Activated CD8-positive, alpha-beta T cell treated with anti-CD3 and anti-CD28 coated beads, Interleukin-2, amount 10 ng/mL, durations not matched to agents 7 days and 5 days (primary cell): ENCODE measurements at places on chromosomes 11 and 22.

GRCh38 chr11:64602466-64603070, 11.5 kb downstream of the SLC22A12 start:
- no peak for DNase-seq

GRCh38 chr11:81071606-81072005, 1630.8 kb upstream of the TENM4 start:
- DNase-seq, result no peak

DNA sequence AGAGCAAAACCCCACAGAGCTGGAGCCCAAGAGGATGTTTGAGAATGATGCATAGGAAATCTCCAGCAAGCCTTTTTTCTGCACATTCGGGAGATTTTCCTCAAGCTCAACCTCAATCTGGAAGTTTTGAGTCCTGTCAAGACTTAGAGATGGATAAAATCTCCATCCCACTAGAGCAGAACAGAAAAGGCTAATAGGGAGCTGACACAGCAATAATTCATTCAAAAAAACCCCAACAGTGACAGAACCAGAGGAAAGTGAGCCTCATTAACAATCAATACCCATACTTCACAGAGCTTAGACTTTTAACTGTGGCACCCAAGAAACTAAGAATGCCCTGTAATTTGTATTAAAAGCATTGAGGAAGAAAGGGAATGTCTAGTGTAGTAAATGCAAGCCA, 115.9 kb upstream of the BDNF start:
- DNase-seq, result no peak

DNA sequence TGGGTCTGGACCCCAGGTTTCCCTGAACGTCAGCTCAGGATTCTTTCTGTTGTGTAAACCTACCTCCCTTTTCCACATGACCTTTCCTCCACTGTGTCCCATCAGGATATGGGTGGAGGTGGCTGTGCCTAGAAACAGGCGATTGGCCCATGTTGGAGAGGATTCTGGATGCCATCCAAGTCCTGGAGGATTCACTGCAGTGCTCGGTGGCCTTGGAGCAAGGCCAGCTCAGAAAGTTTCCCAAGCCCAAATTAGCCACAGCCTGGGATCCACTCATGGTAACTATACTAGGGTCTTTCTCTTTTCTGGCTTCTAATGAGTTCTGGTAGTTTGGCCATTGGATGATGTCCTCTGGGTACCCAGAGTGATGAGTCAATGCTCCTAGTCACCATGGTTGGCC, 141.6 kb downstream of the SNX19 start:
- DNase-seq, result no peak

GRCh38 chr11:6415797-6416196, 3.1 kb downstream of the APBB1 start:
- no peak for DNase-seq

DNA sequence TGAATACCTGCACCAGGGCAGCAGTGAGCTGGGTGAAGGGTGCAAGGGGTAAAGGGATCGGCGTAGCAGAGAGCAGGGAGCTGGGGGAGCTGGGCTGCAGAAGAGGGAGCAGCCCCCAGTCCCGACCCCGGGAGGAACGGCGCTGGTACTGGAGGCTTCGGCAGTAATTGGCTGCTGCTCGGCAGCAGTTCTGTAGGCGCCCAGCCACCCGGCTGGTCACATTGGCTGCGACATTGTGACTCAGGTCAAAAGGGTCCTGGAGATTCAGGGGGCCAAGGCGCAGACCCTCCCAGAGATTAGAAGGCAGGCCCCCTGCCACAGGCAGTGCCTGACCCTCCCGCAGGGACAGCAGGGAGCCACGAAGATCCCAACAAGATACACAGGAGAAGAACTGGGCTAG, 2.1 kb upstream of the EEF1G start:
- no peak for DNase-seq
